ENCODE measurements at places on chromosomes 3 and 15.

GRCh38 chr3:36707623-36708409, 56.5 kb downstream of the DCLK3 start:
- no peak for DNase-seq

GRCh38 chr3:186746008-186746407, 28.8 kb downstream of the KNG1 start:
- peak; percentile 54 for DNase-seq

DNA sequence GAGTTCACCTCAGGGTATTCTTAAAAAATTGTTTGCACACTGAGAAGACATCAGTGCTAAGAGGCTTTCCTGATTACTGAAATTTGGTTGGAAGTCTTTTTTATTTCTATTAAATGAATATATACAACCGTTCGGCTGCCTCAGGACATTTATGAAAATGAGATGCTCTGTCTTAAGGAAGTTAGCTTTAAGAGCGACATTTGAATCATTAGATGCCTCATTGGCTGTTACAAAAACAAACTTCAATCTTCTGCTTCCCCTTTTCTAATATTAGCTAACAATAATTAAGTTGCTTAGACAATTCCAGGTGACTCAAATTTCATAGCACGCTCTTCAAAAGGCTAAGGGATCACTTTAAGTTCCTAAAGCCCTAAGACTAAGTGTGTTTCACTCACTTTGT, 673.7 kb downstream of the FHIT start:
- no peak for DNase-seq

DNA sequence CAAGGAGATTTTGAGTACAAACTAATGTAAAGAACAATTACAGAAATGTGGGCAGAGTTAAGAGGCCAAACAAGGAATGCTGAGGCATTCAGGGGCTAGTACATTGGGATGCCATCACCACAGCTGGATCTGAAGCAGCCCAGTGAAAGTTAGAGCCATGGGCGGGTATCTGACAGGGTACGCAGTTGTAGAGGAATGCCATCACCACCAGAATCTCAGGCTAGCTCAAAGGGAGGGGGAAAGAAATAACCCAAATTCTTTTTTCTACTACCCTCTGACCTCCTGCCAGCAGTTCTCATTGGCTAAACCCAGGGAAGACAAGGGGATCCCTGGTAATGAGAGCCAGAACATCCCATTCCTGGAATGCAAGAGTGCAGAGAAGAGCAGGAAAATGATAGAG, 9.0 kb upstream of the TSC22D2 start:
- no peak for DNase-seq

All from left lobe of liver (tissue), 2 donors.